Dermis blood vessel endothelial cell (primary cell): ENCODE measurements at places on chromosomes 1 and 21.
A peak's percentile ranks its signal among the peaks of the same experiment; 100 is the strongest.

GRCh38 chr1:179742717-179743678 is at the start of gene FAM163A:
TSS of gene FAM163A (plus strand) at chr1:179743291. CDS start at chr1:179813098, 69,807 bp downstream.
- peak; percentile 6 for DNase-seq

- DNase-seq, result no peak
Measured at GRCh38 chr1:103087256-103087655, 21.1 kb downstream of the COL11A1 start.

- no peak for DNase-seq
Measured at GRCh38 chr1:7611421-7612010, 159.6 kb upstream of the VAMP3 start.

- DNase-seq, result peak; percentile 68
Measured at GRCh38 chr1:151968058-151968457, 25.6 kb downstream of the S100A10 start.

- no peak for DNase-seq
Measured at GRCh38 chr21:43783098-43783700, 6.2 kb upstream of the RRP1 start.

DNA sequence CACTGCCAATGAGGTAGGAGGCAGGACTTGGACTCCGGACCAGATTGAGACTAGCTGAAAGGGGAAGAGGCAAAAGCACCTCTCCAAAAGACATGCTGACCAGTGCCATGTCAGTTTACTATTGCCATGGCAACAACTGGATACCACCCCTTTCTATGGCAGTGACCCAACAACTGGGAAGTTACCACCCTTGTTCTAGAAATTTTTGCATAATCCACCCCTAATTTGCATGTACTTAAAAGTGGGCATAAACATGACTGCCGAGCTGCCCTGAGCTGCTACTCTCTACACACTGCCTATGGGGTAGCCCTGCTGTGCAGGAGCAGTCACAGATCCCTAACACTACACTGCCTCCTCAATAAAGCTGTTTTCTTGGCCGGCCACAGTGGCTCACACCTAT is 19.0 kb upstream of the SLC6A9 start:
- no peak for DNase-seq

- DNase-seq, result peak; percentile 46
Measured at GRCh38 chr1:27785781-27786455, 12.9 kb downstream of the STX12 start.

- peak; percentile 25 for DNase-seq
Measured at GRCh38 chr1:18927082-18927653, 24.8 kb upstream of the ALDH4A1 start.

DNA sequence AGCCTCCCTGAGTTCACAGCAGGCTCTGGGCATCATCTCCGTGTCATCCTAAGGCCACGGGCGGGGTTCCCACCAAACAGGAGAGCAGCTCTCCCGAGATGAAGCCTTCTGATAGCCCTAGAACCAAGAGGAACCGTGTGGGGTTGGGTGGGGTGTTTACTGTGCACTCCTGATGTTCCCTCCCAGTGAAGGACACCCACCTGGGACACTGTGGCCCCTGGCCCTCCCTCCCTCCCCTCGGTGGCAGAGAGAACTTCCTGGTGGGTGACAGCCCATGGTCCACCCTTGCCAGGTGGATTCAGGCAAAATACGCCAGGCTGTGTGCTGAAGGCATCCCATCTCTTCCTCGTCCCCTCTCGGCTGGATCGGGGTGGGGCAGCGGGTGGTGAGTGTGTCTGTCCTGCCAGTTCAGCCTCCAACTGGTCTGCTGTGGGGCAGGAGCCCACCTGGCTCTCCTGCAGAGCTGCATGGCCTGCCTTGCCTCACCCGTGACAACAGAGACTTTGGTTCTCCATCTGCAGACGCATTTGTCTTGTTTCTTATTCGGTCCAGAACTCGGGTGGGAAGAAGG is 15.6 kb upstream of the C1orf174 start:
- no peak for DNase-seq

GRCh38 chr1:30588311-30589073 is 134.9 kb downstream of the MATN1 start:
- no peak for DNase-seq

DNA sequence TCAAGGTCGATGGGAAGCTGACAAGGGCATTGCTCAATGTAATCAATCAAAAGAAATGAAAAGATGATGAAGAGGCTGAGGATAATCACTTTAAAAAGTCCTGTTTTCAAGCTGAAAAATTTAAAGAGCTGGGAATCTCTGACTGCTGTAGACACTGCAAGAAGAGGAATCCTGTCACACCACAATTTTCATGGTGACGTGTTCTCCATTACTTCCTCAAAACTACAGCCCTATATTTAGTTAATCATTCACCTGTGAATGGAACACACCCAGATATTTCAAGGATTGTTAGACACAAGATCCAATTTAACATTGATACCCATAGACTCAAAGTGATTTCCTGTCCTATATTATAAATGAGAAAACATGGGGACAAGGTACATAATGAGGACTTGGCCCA is 1048.3 kb downstream of the AMY1C start:
- no peak for DNase-seq

DNA sequence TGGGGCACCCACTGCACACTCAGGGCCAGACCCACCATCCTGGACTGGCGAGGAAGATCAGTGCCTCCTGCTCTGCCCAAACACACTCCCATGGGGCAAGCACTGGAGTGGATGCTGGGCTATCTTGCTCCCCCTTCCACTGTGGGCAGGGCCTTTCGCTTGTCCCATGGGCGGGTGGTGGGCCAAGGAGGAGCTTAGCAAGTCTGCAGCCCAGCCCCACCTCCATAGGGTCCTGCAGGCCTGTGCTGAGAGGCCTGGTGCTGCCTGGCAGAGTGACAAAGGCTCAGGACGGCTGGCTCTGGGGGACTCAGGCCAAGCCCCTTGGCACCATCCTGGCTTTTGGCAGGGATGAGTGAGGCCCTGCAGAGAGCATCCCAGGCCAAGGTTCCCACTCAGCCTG is 89.4 kb downstream of the PTPRU start:
- no peak for DNase-seq

GRCh38 chr1:186530109-186530508 is 69.2 kb upstream of the PDC start:
- DNase-seq, result no peak

DNA sequence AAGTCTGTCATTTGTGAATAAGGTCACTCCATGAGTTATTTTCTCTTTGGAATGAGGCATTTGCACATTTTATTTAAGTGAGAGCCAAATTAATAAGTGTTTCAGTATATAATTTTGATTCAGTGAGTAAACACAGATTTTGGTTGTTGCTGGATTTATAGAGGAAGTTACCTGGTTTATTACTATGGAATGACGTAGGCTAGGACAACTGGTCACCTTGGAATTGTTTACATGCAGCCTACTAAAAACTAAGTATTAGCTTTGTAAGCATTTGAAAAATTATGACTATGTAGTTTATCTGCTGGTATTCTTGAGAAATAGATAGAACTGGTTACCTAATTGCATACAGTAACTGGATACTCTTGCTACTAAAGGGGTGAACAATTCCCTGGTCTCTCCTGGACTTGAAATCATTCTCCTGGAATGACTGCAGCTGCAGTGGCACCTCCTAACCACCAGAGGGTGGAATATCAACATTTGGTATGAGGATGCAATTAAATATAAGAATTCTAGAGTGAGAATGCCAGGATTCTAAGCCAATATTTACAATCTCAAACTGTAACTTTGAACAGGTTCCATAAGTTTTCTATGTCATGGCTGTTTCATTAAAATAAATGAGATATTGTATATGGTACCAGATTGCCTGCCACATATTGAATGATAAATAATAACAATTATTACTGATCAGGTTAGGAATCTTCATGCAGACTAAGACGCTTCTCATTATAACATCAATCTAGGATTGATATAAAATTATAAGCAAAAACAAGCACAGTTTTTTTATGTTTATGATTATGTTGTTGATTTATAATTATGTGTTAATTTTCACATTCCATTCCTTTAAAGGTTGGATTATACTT is 3.5 kb upstream of the KRTAP27-1 start:
- peak; percentile 32 for DNase-seq

DNA sequence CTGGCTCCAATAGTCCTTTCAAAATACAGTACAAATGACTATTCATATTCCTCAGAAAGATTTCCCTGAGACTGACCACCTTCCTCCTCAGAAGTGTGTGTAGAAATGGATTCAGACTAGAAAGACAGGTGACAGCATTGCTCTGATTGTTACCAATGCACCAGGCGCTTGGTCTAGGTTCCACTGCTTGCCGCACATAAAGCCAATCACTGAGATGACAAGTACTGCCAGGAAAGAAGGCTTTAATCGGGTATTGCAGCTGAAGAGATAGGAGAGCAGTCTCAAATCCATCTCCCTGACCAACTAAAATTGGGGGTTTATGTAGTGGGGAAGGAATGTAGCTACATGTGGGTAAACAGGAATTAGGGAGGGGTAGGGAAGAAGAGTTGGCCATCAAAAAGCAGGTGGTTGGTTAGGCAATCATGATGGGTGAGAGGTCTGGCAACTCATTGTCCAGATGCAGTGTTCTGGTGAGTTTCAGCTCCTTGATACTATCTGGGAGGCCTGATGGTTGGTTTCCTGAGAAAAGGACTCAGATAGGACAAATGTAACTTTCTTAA is 98.0 kb downstream of the KCNH1 start:
- no peak for DNase-seq
